ENCODE measurements at places on chromosomes 5 and 9. TPM values are rescaled to one million over a fixed set of nuclear protein-coding genes. Genes with fewer than 3 reads are reported as not detected.

CDKN2B-AS1 gene
- total RNA-seq: not detected

ACTL7B gene
- total RNA-seq: not detected

RAI14 gene
- total RNA-seq: 56.3 TPM

GPR150 gene
- total RNA-seq: not detected

TMEM232 gene
- total RNA-seq: not detected

GTF3C5 gene
- 206 TPM for total RNA-seq

CD274 gene
- 3.6 TPM for total RNA-seq

PDLIM4 gene
- not detected for total RNA-seq

PPWD1 gene
- total RNA-seq: 16.5 TPM

DNA sequence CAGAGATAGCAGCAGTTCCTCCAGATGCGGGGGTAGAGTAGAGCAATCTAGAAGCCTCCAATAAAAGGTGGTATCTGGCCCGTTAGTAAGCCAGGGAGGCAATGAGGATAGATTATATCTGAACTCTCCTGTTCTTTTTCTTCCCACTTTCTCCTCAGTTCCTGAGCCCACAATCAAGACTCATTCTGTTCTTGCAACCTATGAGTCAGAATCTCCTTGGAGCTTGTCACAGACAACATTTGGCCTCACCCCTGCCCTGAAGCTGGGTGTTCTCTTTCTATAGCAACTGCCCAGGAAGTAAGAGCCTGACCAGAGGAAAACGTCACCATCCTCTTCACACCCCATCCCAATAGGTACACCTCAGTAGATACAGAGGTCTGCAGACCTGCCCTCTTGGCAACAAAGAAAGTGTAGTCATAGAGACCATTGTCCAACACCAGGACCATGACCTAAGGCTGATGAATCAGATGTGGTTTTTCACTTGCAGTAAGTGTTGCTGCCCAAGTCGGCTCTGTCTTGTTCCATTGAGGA, 76.3 kb upstream of the PCA3 start:
- peak; percentile 47 for DNase-seq

DNA sequence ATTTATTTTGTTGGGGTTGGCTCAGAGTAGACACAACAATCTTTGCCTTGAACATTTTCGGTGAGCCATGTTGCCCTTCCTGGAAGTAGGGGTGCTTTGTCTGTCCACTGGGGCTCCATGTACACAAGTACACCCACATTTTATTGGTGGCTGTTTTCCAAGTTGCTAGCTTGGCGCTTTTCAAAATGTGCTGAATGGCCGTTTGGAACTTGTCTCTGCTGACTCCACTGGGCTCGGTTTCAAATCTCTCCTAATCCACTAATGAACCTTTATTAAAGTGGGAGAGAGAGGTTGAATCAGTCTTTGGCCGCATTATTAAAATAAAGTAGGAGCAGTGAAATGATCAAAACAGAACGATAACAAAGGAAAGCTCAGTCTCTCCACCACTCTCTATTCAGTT, 64.6 kb upstream of the TAF11L2 start:
- DNase-seq: no peak

DNA sequence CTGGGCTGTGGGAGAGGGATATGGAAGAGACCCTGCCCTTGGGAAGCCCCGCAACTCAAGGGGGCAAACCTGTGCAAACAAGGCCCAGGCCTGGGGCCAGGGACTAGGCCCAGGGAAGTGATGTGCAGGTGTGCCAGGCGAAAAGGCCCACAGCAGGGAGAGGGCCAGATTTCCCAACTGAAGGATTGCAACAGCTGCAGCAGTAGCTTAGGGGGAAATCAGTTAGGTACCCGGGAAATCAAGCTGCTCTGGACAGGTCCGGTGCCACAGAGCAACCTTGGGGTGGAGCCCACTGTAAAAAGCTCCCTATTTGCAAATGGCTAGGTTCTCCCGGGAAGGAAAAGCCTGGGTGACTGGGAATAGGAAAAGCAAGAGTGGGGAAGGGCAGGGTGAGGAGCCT, 10.4 kb downstream of the GRIN1 start:
- no peak for DNase-seq

GRCh38 chr9:87447547-87448432, 49.9 kb upstream of the DAPK1 start:
- DNase-seq: no peak

- no peak for DNase-seq
Measured at GRCh38 chr9:111386386-111386785, 56.4 kb upstream of the OR2K2 start.

DNA sequence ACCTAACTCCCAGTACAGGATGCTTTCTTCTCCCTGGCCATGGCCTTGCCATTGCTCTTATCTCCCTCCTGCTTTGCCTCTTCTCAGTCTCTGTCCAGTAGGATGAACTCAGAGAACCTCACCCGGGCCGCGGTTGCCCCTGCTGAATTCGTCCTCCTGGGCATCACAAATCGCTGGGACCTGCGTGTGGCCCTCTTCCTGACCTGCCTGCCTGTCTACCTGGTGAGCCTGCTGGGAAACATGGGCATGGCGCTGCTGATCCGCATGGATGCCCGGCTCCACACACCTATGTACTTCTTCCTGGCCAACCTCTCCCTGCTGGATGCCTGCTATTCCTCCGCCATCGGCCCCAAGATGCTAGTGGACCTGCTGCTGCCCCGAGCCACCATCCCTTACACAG, at the start of gene OR5C1:
Gene OR5C1 (plus strand): TSS at position 103 of the 400 bp plus-strand sequence. CDS start 0 bp downstream, at position 103.
- DNase-seq: no peak

DNA sequence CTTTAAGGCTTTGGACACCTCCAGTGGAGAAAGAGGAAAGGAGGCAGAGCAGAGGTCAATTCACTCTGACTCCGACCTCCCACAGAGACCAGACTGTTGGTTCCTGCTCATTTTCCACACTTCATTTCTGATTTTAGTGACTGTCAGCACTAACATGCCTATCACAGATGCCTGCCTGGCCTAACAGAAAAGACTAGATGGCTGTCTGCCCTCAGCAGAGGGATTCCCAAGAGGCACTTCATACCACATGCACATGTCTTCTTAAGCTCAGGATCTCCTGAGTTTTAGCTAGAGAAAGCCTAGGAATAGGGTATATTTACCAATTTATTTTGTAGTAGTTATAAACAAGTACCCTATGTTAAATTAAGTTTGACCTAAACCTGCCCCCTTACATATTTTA, 336.0 kb downstream of the ENC1 start:
- DNase-seq: no peak

DNA sequence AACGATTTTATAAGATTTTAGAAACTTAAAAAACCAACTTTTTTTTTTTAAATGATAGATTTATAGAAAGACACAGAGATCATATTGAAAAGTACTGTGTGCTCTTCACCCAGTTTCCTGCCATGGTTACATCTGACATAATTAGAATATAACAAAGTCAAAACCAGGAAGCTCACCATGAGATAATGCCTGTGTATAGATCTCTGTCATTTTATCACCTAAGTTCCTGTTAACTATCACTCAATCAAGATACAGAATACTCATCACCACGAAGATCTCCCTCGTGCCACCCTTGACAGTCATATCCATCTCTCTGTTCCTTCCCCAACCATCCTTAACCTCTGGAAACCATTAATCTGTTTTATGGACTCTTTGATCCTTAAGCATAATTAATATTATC, 39.1 kb downstream of the POC5 start:
- no peak for DNase-seq

DNA sequence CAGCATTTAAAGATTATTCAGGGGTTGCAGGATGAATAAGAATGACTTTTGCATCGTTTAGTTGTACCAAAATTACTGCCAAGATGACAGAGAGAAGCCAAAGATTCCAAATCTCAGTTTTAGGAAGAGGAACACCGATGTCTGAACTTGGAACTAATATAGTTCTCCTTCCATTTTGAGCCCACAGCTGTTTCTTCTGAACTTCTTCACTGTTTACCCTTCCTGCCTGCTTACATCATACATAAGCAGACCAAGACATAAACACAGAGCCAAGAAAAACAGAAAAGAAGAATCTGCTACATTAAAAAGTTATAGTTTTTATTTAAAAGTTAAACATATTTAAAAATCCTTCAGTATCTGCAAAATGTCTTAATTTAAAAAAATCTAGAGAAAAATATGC, 146.9 kb upstream of the RAPGEF1 start:
- no peak for DNase-seq

- DNase-seq: no peak
Measured at GRCh38 chr5:141909212-141909611, 14.5 kb upstream of the DELE1 start.

GRCh38 chr5:171029401-171029800, 167.6 kb downstream of the RANBP17 start:
- no peak for DNase-seq

DNA sequence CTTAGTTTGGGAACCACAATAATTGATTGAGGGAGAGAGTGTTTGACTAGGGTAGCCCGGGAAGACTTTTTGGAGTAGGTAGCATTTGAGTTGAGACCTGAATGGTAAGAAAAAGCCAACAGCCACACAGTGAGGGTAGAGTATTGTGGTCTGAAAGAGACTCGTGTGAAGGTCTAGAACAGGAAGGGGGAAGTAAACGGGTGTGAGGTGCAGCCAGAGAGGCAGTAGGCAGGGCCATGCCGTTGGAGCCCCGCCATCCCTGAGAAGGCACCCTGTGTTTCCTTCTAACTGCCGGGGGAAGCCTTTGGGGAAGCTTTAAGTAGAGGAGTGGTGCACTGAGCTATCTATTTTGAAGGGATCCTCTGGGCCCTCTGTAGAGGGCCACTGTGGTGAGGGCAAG, 3.5 kb upstream of the F2RL2 start:
- DNase-seq: no peak

DNA sequence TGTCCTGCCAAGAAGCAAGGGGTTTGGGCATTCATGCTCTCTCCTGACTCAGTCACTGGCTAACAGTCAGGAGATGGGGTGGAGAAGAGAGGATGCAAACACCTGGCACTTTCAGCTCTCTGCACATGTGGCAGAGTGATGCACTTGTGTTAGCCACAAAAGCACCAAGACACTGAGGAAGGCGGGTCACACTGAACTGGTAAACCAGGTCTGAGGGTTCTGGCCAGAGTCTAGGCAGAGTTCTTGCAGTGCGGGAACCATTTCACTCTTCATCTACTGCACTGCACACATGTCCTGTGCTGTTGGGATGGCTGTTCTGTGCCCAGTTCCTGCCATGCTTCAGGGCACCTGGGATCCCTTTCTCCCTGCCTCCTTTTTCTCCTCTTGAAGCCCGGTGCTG, 157.1 kb upstream of the GDNF start:
- no peak for DNase-seq

DNA sequence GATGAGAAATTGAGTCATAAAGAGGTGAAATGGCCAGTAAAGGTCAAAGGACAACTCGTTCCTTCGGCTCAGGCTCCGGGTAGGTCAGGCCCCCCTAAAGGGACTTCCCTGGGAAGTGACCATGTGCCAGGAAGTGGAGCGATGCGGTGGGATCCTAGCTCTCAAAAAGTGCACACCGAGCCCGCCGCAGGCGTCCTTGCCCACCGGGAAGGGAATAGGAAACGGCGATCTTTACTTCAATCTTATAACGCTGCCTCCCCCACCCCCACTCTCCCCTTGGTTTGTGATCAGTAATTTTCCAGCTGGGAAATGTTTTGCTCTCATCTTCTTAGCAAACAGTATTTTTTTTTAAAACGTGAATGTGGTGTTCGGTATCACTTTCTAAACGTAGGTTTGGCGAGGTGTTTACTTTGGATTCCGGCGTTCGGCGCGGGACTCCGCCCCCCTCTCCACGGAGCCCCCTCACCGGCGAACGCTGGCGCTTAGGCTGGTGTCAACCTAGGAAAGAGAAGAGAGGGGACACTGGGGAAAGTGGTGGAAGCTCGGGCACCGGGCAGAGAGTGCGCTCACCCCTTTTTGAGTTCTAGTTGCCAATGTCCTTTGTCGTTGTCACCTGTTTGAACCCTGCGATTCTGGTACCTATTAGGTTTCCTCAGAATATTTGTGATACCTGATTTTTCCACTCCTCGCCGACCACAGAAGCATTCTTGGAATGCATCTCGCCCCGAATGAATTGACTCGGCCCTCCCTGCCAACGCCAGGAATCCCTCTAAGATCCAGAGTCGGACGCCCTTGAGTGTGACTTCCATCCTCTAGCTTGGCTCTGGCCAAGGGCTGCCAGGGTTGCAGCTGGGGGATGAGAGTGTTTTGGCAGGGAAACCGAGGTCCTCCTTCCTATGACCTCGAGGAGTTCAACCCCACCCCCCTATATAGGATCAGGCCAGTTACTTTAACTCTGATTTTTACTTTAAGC, 1.8 kb upstream of the KLF4 start:
- no peak for DNase-seq

GRCh38 chr9:26527931-26528330, 364.7 kb downstream of the CAAP1 start:
- DNase-seq: no peak

DNA sequence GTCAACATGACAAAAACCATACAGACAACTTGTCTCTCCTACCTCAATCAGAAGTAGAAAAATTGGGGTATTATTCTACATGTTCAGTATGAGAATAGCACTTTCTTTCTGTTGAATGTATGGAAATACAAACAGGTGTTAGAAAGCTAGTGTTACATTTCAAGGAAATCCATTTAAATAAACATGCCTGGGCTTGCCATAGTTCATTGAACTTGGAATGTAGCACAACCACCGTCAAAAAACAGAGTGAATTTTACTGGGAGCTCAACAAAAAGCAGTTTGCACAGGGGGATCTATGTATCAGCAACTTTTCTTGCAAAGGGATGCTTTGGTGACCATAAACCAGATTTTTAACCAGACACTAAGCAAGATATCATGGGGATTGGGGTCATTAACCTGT, 307.9 kb upstream of the SMARCA2 start:
- DNase-seq: no peak

DNA sequence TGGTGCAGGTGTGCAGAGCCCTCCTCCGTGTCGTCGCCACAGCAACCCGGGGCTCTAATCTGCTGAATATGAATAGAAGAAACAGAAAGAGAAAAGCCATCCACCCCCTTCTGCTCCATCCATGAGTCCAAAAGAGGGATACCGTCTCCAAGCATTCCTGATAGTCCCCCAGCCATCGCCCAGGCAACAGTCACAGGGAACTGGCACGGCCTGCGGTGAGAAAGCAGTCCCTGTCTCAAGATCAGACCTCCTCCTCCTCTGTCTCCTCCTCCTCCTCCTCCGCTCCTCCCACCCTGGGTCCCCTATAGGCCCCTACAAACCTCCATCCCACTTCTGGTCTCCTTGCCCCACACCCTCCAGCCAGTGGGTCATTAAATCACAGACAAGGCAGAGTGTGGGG, 308.1 kb upstream of the MPDZ start:
- DNase-seq: no peak

- no peak for DNase-seq
Measured at GRCh38 chr5:542319-543311, 18.4 kb upstream of the SLC9A3 start.

DNA sequence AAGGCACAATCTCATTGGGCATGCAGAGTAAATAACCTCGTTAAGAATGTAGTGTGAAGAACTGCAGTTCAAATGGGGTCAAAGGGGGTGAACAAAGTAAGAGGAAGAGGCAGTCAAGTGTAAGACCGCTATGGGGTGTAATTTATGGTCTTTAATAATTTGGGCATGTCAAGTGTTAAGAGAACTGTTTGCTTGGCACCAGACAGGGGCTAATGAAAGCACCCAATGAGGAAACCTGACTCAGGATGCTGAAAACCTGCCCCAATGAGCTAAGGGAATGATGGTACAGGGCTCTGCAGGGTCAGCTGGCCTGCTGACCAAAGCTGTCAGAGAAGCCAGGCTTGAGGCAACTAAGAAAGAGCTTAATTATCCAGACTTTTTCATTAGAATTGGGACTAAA, 368.1 kb downstream of the DTWD2 start:
- no peak for DNase-seq

Measured in Caki2 (cell line).